ENCODE measurements at places on chromosomes 3 and 15.

DNA sequence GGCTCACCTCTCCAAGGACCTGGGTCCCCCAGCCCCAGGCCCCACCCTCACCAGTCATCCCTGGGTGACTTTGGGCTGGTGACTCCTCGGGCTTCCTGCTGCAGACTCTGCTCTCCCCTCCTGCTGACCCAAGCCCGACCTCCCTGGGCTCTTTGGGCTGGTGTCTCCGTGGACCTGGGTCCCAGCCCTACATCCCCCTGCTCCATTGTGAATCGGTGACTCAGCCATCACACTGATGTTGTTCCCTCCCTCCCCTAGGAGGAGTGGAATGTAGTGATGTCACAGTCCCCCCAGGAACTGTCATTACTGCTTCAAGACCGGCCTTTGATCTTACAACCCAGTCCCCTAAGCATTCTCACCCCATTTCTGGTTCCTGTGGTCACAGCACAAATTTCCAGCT, 83.7 kb downstream of the ADAMTS7 start:
- DNase-seq: no peak

GRCh38 chr3:14553871-14554270, 13.7 kb upstream of the GRIP2 start:
- no peak for DNase-seq

- DNase-seq: peak; percentile 49
Measured at GRCh38 chr15:89129123-89129815, 41.0 kb downstream of the ABHD2 start.

DNA sequence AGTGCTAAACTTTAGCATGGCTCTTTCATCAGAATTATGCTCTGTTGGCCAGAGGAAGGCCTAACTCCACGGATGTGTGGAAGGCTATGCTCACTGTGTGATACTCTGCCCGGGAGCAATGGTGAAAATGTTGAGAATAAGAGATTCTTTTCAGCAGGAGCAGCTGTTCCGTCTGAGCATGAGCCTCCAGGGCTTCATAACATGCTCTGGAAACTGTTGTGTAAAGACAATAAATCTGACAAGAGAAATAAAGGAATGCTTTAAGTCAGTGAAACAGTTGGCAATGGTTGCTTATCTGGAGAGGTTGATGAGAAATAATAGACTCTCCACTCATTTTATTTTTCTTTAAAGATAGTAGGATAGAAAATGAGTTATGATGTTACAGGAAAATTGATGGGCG, 269.8 kb downstream of the DIPK2A start:
- no peak for DNase-seq

GRCh38 chr3:144085964-144086363, 114.3 kb downstream of the DIPK2A start:
- no peak for DNase-seq

- no peak for DNase-seq
Measured at GRCh38 chr3:159458010-159458409, 530.6 kb upstream of the IL12A start.

DNA sequence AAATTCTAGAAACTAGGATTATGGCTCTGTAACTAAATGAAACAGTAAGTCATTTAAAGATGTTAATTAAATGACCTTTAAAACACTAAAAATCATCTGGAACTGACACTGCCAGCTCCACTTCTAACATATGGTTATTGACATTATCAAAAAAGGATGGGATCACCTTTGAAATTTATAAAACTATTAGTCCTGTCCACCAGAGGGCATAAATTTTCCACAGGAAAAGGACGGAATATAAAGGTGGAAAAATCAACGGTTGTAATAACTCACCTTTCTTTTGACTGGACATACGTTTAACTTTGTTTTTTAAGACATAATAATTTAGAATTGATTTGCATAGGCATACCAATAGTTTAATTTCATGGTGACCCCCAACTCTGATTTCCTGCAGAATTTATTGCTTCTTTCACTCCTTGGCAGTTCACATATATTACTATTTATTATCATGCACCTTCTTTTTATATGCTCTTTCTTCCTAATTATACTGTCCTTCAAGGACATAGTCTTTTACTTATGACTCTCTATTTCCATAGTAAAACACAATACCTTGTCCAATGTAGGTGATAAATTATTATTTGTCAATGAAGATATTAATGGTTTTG, 345.7 kb downstream of the CADM2 start:
- no peak for DNase-seq

DNA sequence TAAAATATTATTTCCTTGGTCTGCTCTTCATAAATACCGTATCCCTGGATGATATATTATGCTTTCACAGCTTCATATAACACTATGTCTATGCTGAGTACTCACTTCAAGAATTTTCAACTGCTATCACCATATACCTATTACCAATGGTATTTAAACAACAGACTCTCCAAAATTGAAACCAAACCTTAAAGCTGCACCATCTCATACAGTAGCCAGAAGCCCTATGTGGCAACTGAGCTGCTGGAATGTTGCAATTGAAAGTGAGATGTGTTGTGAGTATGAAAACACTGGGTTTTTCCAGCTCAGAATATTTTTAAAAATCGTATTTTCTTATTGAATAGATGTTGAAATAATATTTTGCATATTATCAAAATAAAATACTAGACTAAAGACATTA, 130.1 kb upstream of the GOLGA6L6 start:
- no peak for DNase-seq

- DNase-seq: no peak
Measured at GRCh38 chr3:179286331-179286730, 35.4 kb upstream of the KCNMB3 start.

- DNase-seq: no peak
Measured at GRCh38 chr15:25690673-25691543, 172.2 kb downstream of the ATP10A start.

DNA sequence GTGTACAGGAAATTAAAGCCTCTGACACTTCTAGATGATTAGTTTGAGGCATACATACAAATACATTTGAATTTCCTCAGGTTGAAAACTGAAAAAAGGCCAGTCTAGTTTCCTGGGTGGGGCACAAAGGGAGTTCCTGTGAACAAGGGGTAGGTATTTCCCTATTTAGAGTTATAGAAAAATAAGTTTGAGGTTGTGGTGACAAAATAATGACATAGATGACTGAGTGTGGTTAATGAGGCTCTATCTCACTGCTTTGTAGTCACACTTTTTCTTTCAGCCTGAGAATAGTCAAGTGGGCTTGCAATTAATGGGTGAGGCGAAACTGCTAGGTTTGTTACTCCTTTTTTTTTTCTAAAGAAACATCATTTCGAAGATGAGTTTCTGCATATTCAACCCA, 4.3 kb downstream of the SLCO3A1 start:
- DNase-seq: no peak

- DNase-seq: no peak
Measured at GRCh38 chr3:149342413-149343380, 9.3 kb upstream of the TM4SF18 start.

DNA sequence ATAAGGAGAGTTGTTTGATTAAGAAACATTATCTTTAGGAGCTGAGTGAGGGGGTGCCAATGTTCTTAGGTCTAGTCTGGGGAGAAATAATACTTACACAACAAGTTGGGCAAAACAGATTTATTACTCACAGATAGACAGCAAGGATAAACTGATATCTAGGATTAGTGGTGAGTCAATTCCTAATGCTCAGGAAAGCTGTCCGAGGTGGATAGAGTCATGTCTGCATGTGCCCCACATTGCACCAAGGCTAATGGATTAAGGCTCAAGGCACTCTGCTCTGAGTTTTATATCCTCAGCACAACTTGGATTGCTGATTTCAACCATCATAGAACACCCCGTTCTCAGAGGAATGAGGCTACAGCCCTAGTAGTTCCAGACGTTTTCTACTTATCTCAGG, 1042.3 kb downstream of the OTOL1 start:
- no peak for DNase-seq

- DNase-seq: no peak
Measured at GRCh38 chr15:59352683-59353082, 20.0 kb downstream of the MYO1E start.

GRCh38 chr3:30578479-30578878, 27.9 kb upstream of the TGFBR2 start:
- no peak for DNase-seq

- no peak for DNase-seq
Measured at GRCh38 chr3:49460188-49460890, 9.7 kb upstream of the DAG1 start.

DNA sequence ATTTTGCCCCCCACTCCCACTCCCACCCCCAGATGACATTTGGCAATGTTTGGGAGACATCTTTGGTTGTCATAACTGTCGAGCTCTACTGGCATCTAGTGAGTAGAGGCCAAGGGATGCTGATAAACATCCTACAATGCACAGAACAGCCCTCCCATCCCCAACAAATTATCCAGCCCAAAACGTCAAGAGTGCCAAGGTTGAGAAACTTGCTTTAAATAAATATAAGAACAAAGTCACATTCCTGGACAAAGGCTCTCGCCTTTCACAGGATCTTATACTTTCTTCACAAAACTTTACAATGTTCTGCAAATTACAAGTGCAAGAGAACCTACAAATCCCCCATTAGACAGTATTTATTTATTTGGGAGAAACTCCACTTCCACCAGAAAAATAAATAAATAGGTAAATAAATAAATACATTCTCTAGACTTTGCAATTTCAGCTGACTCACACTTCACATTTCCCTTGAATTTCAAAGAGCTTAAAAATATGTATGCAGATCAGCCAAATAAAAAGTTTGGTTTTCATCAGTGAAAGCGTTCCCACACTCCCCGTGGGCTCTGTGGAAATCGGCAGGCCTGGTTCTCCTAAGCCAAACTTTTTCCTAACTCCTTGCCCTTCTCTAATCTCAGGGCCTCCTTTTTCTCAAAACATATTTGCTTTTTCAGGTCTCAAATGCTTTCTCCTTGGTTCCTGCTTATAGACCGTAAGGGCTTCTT, 12.7 kb upstream of the CPA3 start:
- no peak for DNase-seq

GRCh38 chr3:53103397-53104296, 26.6 kb downstream of the RFT1 start:
- no peak for DNase-seq

- DNase-seq: no peak
Measured at GRCh38 chr3:62503516-62503915, 130.2 kb upstream of the FEZF2 start.

- DNase-seq: no peak
Measured at GRCh38 chr3:119598410-119599098, 869 bp downstream of the PLA1A start.

GRCh38 chr15:63329567-63330350, 51.9 kb downstream of the CA12 start:
- no peak for DNase-seq

GRCh38 chr3:108469126-108469525, 41.3 kb downstream of the MYH15 start:
- no peak for DNase-seq

DNA sequence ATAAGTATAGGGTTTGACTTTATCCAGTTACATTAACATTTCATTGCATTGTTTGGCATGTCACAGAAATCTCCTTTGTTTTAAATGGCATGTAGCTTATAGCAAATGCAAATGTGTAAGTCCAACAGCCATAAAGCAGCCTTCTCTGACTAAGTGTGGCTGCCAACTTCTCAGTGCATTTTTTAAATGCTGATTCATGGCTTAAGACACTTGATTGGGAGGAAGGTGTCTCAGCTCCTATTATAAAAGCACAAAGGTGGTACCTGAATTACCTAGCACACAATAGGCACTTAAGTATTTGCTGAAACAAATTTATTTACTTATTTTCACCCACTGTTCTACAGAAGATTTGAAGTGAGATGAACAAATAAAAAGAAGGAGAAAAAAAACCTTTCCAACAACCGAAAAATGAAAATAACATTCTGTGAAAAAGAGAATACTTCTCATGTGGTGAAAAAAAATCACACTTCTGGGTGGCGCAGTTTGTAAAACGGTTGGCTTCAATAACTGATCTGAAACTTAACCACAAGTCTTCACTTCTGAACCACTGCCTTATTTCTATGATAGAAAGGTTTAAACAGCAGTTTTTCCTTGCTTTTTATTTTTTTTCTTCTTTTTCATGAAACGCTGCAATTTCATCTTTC, 105.5 kb upstream of the ICE2 start:
- DNase-seq: no peak

- no peak for DNase-seq
Measured at GRCh38 chr15:95394186-95395067, 936.1 kb upstream of the NR2F2 start.

DNA sequence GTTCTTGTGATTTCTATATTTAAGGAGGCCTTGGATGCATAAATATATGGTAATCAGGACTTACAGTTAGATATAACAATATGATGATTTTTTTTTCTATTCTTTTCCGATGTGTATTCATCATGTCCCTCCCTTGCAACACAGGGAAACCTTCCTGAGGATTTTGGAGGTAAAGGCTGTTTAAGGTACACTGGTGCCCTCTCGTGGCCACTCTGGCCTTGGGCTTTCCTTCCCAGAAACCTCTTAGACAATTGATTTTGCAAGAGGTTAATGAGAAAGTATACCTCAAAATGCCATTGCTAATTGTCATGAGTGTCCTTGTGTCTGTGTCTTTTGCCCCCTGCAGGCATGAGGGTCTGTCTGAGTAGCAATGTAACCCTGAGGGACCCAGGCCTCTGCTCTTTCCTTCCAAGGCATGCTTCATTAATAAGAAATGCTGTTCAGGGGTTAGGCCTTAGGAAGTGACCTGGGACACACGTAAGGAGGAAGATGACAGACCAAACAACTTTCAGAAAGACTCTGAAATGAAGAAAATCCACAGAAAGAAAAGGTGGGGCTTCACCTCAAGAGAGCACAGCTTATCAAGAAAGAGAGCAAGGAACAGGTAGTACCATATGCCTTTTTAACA, 70.3 kb upstream of the PPP2R3A start:
- peak; percentile 1 for DNase-seq

DNA sequence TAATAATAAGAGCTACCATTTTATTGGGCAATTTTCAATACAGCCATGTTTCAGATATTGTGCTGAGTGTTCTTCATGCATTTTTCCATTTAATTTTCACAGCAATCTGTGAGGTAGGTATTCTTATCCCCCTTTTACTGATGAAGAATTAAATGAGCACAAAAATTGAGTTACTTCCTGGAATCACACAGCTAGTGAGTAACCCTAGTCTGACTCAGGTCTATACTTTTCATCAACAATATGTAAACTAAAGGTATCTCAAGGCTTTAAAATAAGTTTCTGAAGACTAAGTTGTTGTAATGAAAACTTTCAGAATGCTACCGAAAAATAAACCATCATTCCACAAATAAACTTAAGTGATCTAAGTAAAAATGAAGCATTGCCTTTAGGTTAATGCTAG, 22.3 kb downstream of the HACD2 start:
- no peak for DNase-seq

DNA sequence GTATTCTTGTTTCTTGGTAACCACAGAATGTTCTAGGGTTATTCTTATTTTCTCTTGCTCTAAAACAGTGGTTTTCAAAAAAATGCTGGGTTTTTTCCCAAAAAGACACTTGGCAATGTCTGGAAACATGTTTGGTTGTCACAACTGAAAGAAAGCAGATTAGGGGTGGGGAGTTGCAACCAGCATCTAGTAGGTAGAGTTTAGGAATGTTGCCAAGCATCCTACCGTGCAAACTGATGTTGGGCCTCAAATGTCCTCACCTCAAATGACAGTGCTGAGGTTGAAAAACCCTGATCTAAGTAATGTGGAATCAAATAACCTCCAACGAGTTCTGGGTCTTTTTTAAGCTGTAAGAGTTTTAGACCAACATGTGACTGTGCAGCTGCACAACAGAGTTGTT, 270.5 kb upstream of the STT3B start:
- no peak for DNase-seq

GRCh38 chr3:131393868-131394267, 12.3 kb downstream of the NUDT16 start:
- DNase-seq: no peak

GRCh38 chr3:39147711-39148434, 5.5 kb downstream of the CSRNP1 start:
- DNase-seq: no peak

GRCh38 chr3:52359116-52359855, 43.2 kb downstream of the DNAH1 start:
- no peak for DNase-seq

Measured in activated CD8-positive, alpha-beta memory T cell treated with anti-CD3 and anti-CD28 coated beads for 1 hour (primary cell).